ENCODE measurements at places on chromosomes 3 and 15.

- DNase-seq: no peak
Observed at GRCh38 chr3:149900322-149900721, 70.4 kb downstream of the PFN2 start.

- DNase-seq: peak; percentile 76
Observed at GRCh38 chr15:95932676-95933075, 397.8 kb upstream of the NR2F2 start.

DNA sequence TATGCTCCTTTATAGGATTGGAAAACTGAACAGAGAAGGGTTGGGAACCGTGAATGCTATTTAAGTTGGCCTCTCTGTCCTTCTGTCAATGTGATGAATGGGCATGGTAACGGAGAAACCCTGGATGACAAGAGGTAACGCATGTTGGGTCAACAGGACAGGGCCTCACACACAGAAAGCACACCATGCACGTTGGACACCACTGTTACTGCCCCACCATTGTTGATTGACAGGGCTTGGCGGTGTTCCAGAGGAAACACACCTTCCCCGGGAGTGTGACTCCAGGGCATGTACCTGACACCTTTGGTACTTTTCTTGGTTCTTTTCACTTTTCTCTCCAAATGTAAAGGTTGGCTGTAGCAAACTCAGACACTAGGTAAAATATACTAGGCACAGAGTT lies 548.5 kb downstream of the OCA2 start:
- DNase-seq: no peak

DNA sequence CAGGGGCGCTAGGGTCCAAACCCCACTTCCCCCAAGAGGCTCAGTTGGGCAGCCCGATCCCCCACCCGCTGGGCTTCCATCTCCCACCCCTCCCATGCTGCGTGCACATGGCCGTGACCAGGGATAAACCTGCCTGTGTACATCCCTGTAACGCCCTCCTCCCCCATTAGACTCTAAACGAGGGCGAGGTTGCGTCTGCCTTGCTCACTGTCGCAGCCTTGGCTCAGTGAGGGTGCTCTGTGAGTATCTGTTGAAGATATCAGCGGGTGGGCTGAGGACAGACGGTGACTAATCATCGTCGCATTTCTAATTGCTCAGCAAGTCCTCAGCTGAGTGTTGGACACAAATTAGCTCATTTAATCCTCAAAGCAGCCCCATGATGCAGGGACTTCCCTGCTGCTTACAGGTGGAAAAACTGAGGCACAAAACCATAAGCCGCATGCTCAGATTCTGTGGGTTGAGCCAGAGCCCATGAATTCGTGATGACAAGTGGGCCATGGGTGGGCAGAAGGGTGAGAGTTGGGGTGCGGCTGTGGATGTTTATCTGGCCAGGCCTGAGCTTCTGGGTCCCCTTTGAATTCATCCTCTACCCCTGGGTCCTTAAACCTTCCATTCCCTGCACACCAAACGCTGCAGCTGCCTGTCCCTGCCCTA lies 26.0 kb downstream of the FBLN2 start:
- DNase-seq: no peak

DNA sequence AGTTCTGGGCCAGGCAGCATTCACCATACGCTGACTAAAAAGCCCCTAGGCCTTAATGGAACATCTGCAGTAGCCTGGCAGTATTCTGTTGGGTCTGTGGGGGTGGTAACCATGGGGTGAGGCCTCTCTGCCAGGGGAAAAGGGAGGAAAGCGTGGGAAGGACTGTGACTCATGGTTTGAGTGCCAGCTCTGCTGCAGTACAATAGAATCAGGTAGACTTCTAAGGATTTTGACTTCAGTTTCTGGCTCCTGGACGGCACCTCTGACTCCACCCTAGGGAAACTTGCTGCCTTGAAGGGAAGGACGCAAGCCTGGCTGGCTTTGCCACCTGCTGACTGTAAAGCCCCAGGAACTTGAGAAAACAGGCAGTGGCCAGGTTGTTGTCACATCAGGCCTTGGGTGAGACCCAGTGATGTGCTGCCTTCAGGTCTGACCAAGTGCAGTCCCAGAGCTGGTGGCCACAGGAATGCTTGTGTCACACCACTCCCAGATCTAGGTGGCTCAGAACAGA lies 148.6 kb downstream of the SUCNR1 start:
- DNase-seq: no peak

DNA sequence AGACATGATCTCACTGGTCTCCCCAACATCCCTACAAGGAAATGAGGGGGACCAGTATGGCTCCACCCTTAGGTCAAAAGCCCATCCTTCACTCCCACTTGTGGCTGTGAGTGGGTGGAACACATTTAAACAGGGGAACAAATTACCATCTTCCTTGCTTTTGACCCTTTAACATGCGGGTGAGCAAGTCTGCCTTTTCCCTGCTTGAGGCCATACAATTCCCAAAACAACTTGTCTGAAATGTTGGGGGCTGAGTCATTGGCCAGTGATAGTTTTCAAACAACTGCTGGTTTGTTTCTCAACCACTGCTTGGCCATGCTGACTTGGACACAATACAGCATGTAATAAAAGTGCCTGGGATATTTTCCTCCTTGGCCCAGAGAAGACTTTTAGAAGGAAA lies 39.6 kb downstream of the COL8A1 start:
- peak; percentile 42 for DNase-seq

GRCh38 chr3:113552851-113553250 lies 20.5 kb downstream of the SIDT1 start:
- no peak for DNase-seq

GRCh38 chr3:182246870-182247269 lies 535.1 kb downstream of the SOX2 start:
- DNase-seq: no peak

Measured in fibroblast of skin of left quadriceps (primary cell).